ENCODE measurements at places on chromosomes 1 and 21. TPM values are rescaled to one million over a fixed set of nuclear protein-coding genes. Genes with fewer than 3 reads are reported as not detected.

INAVA gene
- 48.8 TPM for total RNA-seq

ABCG1 gene
- total RNA-seq: 27.6 TPM

DMBX1 gene
- not detected for total RNA-seq

SEC16B gene
- total RNA-seq: 4.8 TPM

CFHR2 gene
- not detected for total RNA-seq

C1orf56 gene
- 6.2 TPM for total RNA-seq

OR10J1 gene
- total RNA-seq: not detected

GPR25 gene
- 0.19 TPM for total RNA-seq

ARHGAP29 gene
- 145 TPM for total RNA-seq

DNA sequence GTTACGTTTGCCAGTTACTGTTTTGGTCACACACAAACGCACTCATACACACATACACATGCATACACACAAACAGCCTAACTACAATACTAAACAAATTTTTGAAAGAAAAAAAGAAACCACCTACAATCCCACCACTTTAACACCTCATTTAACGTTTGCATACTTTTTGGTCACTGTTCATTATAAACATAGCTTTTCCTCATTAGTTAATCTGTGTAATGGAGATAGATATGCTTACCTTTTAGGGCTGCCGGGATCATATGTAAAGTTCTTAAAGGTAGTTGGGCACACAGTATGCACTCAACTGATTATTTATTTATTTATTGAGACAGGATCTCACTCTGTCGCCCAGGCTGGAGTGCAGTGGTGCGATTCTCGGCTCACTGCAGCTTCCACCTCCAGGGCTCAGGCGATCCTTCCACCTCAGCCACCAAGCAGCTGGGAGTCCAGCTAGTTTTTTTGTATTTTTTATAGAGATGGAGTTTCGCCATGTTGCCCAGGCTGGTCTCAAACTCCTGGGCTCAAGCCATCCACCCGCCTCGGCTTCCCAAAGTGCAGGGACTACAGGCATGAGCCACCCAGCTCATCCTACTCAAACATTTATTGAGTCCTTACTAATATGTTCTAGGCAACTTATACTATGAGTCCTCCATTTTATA lies 677 bp upstream of the BCL10 start:
- no peak for DNase-seq
- H3K27me3 ChIP-seq: no peaks in the 10 kb centered on the region
- no peaks in the 10 kb centered on the region for H3K36me3 ChIP-seq
- H3K27ac ChIP-seq: peak overlapping the region; percentile 89

GRCh38 chr1:109391157-109391556 lies 6.6 kb downstream of the SORT1 start:
- no peak for DNase-seq
- H3K36me3 ChIP-seq: no peaks in the 10 kb centered on the region
- peaks cover 38% of the 10 kb centered on the region for H3K4me1 ChIP-seq
- peak overlapping the region; percentile 83 for H3K27ac ChIP-seq
- no peak overlapping the region for H3K4me3 ChIP-seq
- no peaks in the 10 kb centered on the region for H3K27me3 ChIP-seq

DNA sequence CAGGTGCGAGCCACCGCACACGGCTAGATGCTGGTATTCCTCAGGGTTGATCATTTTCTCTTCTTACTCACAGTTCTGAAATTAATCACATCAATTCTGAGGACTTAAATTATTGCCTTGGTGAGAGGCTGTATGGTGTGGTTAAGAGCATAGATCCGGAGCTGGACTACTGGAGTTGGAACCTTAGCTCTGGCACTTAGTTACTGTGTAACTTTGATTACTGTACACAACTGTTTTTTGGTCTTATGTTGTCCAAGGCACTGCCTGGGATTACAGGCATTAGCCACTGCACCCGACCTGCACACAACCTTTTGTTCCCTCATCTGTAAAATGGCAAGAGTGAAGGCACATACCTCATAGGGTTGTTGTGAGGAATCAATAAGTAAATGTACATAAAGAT lies 25.6 kb upstream of the THRAP3 start:
- H3K4me3 ChIP-seq: no peak overlapping the region
- no peaks in the 10 kb centered on the region for H3K27me3 ChIP-seq
- H3K27ac ChIP-seq: no peak overlapping the region
- H3K4me1 ChIP-seq: no peaks in the 10 kb centered on the region
- H3K36me3 ChIP-seq: no peaks in the 10 kb centered on the region
- DNase-seq: no peak

GRCh38 chr1:199272139-199272544 lies 633.3 kb downstream of the PTPRC start:
- H3K4me1 ChIP-seq: no peaks in the 10 kb centered on the region
- no peaks in the 10 kb centered on the region for H3K27me3 ChIP-seq
- no peak overlapping the region for H3K27ac ChIP-seq
- H3K4me3 ChIP-seq: no peak overlapping the region
- no peaks in the 10 kb centered on the region for H3K36me3 ChIP-seq

- no peak overlapping the region for H3K4me3 ChIP-seq
- H3K27me3 ChIP-seq: no peaks in the 10 kb centered on the region
- H3K4me1 ChIP-seq: no peaks in the 10 kb centered on the region
- no peak for DNase-seq
- H3K36me3 ChIP-seq: peaks cover 3% of the 10 kb centered on the region
- H3K27ac ChIP-seq: no peak overlapping the region
These were observed 12.9 kb upstream of the ENSA start for GRCh38 chr1:150642296-150642695.

GRCh38 chr1:52595061-52595460 lies 7.1 kb upstream of the GPX7 start:
- no peaks in the 10 kb centered on the region for H3K4me1 ChIP-seq
- no peak overlapping the region for H3K4me3 ChIP-seq
- no peak for DNase-seq
- no peaks in the 10 kb centered on the region for H3K36me3 ChIP-seq

DNA sequence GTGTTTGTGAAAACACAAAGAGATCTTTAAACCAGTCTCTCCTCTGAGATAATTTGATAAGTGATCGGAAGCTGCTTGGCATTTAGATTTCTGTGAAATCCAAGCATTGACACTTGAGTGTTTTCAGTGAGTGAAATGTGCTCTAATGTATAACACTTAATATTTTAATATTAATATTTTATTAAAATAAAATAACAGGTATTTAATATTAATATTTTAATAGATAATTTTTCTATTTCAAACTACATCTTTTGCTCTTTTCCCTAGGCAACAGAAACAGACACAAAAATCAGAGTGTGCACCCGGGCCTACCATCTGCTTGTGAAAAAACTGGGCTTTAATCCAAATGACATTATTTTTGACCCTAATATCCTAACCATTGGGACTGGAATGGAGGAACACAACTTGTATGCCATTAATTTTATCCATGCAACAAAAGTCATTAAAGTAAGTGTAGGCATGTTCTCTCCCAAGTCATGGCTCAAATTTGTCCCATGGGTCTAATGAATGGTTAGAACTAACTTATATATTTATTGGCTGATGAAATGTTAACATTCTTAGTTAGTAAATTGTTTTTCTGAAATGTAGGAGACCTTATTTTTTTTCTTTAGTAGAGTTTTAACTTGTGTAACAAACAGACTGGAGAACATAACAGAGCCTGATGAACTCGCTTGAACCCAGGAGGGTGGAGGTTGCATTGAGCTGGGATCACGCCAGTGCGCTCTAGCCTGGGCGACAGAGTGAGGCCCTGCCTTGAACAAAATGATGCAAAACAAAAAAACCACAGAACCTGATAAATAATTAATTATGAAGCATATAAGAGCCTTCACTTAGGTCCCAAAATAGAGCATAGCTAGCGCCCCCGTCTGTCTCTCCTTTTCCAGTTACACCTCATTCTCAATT lies 55.2 kb downstream of the MTR start:
- H3K27me3 ChIP-seq: no peaks in the 10 kb centered on the region
- H3K27ac ChIP-seq: no peak overlapping the region
- peaks cover 3% of the 10 kb centered on the region for H3K36me3 ChIP-seq
- DNase-seq: no peak
- peaks cover 19% of the 10 kb centered on the region for H3K4me1 ChIP-seq

GRCh38 chr1:229156872-229157271 lies 114.0 kb upstream of the RAB4A start:
- no peaks in the 10 kb centered on the region for H3K4me1 ChIP-seq
- no peaks in the 10 kb centered on the region for H3K27me3 ChIP-seq

- no peak for DNase-seq
- H3K27ac ChIP-seq: no peak overlapping the region
- no peaks in the 10 kb centered on the region for H3K36me3 ChIP-seq
- H3K4me3 ChIP-seq: no peak overlapping the region
- H3K27me3 ChIP-seq: no peaks in the 10 kb centered on the region
These were observed 163.4 kb downstream of the CACNA1E start for GRCh38 chr1:181646710-181647109.

DNA sequence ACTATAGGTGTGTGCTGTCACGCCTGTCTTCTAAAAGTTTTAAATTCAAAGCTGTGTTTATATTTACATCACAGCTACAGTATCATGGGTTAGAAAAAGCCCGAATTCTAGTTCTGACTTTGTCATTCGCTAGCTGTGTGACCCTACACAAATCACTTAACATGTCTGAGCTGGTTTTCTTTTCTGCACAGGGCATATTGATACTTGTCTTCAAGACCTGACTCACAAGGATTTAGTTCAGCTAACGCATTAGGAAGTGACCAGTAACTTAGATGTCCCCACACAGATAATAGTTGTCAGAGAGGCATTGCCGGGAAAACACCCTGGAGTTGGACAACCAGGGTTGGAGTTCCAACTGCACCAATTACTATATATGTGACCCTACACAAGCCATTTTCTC lies 25.9 kb downstream of the GIPC2 start:
- H3K36me3 ChIP-seq: no peaks in the 10 kb centered on the region
- no peak overlapping the region for H3K27ac ChIP-seq
- H3K4me3 ChIP-seq: no peak overlapping the region
- no peaks in the 10 kb centered on the region for H3K4me1 ChIP-seq
- no peak for DNase-seq

DNA sequence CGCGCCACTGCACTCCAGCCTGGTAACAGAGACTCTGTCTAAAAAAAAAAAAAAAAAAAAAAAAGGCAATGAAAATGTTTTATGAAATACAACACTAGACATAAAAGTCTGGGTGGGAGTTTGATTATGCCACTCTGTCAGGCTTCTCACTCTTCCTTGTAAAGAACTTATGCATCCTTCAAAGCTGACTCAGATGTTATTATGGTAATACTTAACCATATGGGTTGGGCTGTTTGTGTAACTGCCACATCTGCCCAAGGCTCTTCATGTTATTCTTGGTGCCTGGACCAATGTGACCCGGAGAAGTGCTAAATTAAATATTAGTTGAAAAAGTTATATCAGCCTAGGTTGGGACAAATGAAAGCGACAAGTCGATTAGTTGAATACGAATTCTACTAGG lies 23.8 kb downstream of the FAM89A start:
- no peaks in the 10 kb centered on the region for H3K27me3 ChIP-seq
- no peaks in the 10 kb centered on the region for H3K4me1 ChIP-seq
- H3K4me3 ChIP-seq: no peak overlapping the region
- H3K27ac ChIP-seq: no peak overlapping the region
- DNase-seq: no peak

GRCh38 chr1:87584586-87584985 lies 255.9 kb downstream of the LMO4 start:
- no peaks in the 10 kb centered on the region for H3K36me3 ChIP-seq
- no peak overlapping the region for H3K27ac ChIP-seq
- H3K27me3 ChIP-seq: no peaks in the 10 kb centered on the region
- H3K4me1 ChIP-seq: no peaks in the 10 kb centered on the region
- no peak overlapping the region for H3K4me3 ChIP-seq

DNA sequence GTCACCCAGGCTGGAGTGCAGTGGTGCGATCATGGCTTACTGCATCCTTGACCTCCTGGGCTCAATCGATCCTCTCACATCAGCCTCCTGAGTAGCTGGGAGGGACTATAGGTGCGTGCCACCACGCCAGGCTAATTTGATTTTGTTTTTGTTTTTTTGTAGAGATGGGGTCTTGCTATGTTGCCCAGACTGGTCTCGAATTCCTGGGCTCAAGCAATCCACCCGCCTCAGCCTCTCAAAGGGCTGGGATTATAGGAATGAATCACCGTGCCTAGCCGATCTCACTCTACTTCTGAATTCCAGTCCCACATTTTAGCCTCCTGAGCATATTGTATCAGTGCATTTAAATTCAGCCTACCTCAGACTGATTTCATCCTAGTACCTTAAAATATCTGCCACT lies 1.8 kb downstream of the CTXND2 start:
- H3K4me3 ChIP-seq: no peak overlapping the region
- DNase-seq: no peak
- no peak overlapping the region for H3K27ac ChIP-seq
- H3K4me1 ChIP-seq: no peaks in the 10 kb centered on the region

DNA sequence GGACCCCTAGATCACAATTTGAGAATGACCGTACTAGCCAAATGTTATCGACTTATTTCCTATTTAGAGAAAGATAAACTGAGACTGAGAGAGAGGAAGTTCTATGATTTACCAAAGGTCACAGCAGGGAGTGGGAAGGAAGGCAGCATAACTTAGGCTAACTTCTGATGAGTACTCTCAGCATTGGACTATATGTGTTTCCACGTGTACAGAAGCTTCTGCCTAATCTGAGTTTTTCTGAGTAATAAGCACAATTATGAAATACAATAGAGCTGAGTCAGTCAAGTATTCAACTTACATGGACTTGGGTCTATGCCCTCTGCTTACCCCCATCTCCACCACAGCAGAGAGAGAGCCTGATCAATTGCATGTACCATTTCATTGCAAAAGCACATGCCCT lies 88.1 kb upstream of the HIVEP3 start:
- H3K36me3 ChIP-seq: no peaks in the 10 kb centered on the region
- no peaks in the 10 kb centered on the region for H3K27me3 ChIP-seq
- H3K4me3 ChIP-seq: no peak overlapping the region

DNA sequence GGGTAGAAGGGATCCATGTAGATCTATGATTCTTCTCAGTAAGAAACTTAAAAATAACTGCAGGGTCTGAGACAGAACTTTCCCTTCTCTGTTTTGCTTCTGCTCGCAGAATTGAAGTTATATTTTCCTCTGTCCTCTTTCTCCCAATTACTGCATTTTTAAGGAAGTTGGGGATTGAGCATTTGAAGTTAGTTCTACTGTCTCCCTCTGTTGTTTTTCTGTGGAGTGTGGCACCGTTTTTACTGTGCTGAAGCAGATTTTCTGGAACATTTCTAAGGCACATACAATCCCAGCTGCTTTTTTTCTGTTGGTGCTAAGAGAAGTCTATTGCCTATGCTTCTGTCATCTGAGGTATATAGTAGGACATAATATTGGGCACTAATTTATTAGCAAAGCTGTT lies 43.3 kb downstream of the RASAL2 start:
- no peak for DNase-seq
- H3K36me3 ChIP-seq: no peaks in the 10 kb centered on the region
- H3K4me3 ChIP-seq: no peak overlapping the region
- no peaks in the 10 kb centered on the region for H3K4me1 ChIP-seq
- no peak overlapping the region for H3K27ac ChIP-seq
- H3K27me3 ChIP-seq: no peaks in the 10 kb centered on the region

DNA sequence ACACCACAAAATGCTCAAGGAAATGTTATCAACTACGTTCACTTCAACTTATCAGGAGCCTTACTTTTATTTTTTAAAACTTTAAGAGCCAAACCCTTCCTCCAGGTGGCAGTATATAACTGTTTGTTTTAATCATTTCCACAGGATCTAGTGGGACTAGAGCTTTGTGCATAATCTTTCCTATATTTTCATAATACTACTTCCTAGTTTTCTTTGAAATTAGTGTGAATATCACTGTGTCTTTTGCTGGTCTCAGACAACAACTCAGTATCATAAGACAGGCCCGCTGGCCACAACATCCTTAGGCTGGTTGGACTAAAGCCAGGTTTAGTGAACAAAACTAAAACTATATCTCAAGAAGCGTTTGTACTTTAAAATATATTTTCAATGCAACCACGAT lies 145.5 kb downstream of the TIAM1 start:
- no peak overlapping the region for H3K27ac ChIP-seq
- H3K4me1 ChIP-seq: no peaks in the 10 kb centered on the region
- H3K4me3 ChIP-seq: no peak overlapping the region
- DNase-seq: no peak
- H3K27me3 ChIP-seq: no peaks in the 10 kb centered on the region

Measured in kidney (tissue), 22 donors.